CD8-positive, alpha-beta T cell (primary cell): ENCODE measurements at places on chromosomes 3 and 15.

GRCh38 chr3:188124184-188124583 is 29.8 kb upstream of the LPP start:
- DNase-seq, result no peak

DNA sequence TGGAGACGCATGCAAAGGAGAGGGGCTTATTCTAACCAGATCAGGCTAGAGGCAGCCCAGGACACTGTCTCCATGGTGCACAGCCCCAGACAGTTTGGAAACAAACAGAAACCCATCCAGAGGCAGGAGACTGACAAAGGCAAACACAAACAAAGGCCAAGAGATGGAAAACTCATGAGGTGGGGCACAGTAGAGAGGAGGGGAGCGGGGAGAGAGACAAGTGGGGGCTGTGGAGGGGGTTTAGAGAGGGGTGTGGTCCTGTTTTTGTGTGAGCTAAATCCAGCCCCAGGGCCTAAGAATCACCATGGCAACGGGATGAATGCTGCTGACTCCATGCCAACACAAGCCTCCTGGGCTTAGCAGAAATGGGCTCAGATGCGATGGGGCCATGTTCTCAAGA is 32.3 kb downstream of the PARP16 start:
- DNase-seq, result no peak

GRCh38 chr15:90955624-90956273 is 1.1 kb downstream of the RCCD1 start:
- DNase-seq, result no peak

DNA sequence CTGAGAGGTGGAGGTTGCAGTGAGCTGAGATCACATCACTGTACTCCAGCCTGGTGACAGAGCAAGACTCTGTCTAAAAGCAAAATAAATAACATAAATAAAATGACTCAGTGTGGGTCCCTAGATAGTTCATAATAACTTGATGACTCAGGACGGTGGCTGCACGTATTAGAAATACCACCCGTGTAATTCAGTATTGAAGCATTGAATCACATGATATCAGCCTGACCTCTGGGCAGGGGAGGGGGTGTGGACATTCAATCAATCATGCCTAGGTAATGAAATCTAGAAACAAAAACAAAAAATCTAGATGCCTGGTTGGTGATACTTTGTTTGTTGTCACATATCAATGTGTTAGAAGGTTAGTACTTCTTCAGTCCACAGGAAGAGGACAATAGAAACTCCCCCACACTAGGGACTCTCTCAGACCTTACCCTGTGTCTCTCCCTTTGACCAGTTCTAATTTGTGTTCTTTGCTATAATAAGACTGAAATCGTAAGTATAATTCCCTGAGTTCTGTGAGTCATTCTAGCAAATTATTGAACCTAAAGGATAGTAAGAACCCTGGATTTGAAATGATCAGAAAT is 177.3 kb downstream of the GAP43 start:
- DNase-seq, result no peak

- DNase-seq, result no peak
Measured at GRCh38 chr3:182244222-182244971, 532.7 kb downstream of the SOX2 start.
